ENCODE measurements at places on chromosomes 3 and 15.

- no peak for DNase-seq
Observed at GRCh38 chr3:69791106-69791505, 51.8 kb downstream of the MITF start.

GRCh38 chr15:58524247-58524646 lies 92.5 kb downstream of the LIPC start:
- no peak for DNase-seq

- no peak for DNase-seq
Observed at GRCh38 chr3:144394032-144394431, 422.4 kb downstream of the DIPK2A start.

DNA sequence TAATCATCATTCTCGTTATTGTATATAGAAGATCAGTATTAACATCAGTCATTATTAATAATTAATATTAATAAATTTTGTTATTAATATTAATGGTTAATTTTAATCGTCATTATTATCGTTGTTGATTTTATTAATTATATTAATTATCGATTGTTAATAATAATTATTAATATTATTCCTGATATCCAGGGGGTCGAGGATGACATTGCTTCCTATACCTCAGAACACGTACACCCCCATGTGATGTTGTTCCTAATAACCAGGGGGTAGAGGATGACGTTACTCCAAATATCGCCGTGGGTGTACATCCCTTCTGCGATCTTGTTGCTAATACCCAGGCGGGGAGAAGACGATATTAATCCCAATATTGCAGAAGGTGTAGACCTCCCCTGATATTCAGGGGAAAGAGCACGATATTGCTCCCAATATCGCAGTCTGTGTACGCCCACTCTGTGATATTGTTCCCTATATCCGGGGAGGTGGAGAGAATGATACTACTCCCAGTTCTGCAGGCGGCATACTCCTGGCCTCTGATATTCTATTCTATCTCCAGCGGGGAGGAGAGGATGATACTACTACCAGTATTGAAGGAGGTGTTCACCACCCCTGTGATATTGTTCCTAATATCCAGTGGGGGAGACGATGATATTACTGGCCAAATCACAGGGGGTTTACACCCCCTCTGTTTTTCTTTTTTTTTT lies 22.3 kb upstream of the BMF start:
- DNase-seq, result no peak

- no peak for DNase-seq
Observed at GRCh38 chr3:100120012-100120411, 5.7 kb upstream of the FILIP1L start.

- DNase-seq, result no peak
Observed at GRCh38 chr3:17183951-17184550, 299.3 kb downstream of the PLCL2 start.

DNA sequence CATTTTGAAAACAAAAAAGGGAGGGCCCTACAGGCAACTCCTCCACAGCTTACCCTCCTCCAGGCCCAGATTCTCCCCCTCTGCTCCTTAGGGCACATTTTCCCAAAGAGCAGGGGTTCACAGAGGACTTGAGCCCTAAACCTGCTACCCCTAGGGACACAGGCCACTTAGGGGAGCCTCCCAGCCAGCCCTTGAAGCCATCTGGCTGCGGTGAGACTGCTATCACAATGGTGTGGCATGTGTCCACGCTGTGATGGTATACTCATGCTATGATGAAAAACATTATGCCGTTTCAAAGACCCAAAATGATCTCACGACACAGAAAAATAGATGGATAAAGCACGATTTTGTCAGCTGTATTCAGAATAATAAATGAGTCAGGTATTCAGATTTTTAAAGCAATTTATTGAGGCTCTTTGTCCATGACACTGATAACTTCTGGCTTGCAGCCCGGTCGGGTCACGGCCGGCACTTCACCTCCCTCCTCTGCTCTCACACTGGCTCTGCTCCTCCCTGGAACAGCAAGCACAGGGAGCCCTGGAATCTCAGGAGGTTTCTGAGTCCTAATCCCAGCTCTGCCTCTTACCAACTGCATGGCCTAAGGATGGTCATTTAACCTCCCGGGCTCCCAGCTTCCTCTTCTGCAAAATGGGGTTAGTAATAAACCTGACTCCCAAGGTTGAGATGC lies 115.3 kb downstream of the MEGF11 start:
- no peak for DNase-seq

GRCh38 chr3:101677436-101678286 lies 729 bp upstream of the ZBTB11 start:
- DNase-seq, result no peak

DNA sequence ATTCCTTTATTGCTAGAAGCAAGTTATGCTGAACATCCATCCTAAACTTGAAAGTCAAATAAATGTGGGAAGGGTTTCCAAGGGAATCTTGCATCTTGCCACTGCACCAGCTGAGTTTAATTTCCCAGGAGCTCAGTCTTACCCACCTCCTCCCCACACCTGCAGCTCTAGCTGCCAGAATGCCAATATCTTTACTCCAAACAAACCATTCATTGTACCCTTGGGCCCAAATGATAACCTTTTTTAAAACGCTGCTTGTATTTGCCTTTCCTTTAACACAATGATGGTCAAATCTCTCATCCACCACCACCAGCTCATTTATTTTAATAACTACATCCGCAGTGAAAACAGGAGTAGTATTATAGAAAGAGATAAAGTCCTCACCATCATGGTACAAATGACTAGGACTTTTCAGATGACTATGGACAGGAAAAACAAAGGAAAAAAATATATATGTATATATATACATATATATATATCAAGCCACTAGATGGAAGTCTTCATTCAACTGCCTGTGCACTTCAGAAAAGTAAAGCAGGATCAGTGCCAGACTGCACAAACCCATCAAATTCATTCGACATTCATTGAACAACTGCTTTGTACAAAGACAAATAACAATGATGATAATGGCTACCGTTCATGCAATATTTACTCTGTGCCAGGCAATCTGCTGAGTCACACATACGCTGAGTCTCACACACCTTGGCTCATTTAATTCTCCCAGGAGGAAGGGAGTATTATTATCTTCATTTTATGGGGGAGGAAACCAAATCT lies 44.0 kb downstream of the BFSP2 start:
- no peak for DNase-seq

DNA sequence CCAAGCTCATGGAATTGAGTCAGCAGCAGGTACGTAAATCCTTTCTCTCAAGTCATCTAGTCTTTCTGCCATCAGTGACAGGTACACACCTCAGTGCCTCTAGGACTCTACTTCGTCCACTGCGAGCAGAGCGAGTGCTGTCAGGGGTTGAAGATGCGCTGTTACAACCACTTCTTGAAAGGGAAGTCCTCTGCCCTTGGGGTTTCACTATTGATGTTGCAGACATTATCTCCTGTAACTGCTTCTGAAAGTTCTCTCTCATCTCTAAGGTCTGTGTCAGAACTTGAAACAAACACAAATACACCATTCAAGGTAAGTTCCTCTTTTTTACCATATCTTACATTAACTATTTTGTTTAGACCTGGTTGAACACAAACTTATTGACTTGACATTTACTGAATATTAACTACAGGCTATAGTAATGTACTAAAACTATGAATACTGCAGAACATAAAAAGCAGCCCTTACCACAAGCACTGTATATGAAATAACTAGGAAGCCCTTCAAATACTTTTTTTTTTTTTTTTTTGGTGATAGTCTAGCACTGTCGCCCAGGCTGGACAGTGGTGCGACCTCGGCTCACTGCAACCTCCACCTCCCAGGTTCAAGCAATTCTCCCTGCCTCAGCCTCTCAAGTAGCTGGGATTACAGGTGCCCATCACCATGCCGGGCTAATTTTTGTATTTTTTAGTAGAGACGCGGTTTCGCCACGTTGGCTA lies 41.5 kb downstream of the TOPBP1 start:
- no peak for DNase-seq

- DNase-seq, result peak; percentile 60
Observed at GRCh38 chr3:193869221-193870201, 266.4 kb upstream of the HES1 start.

DNA sequence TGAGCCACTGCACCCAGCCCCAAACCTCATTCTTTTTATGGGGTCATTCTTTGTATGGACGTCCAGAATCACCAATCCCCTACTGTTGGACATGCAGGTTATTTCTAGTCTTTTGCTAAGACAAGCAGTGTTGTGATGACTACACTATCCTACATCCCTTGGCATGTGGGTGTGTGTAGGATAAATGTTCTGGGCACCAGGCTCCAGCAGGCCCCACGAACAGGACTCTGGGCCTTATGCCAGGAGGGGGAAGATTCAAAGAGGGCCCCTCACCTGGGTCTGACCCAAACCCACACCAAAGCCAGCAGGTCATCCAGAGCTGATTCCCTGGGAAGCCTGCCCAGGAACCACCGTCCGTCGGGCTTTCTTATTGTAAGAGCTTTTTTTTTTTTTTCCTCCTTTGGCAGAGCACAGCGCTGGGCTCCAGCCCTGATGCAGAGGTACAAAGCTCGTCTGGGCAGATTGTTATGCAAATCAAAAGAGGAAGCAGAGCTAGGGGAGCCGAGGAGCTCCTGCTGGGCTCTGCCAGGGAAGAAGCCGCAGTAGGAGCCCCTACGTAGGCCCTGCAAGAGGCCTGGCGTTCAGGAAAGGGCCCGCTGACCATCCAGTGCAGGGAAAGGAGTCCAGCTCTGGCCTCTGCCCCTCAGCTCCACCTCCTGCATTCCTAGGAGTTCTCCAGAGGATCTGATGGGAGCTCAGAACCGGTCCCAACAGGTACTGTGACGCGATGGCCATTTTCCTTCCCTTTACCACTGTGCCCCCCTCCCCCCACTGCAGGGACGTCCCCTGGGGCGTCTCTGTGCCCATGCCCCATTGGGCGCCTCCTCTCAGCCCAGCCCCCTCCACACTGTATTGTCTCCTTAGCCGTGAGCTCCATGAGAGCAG lies 29.0 kb upstream of the FURIN start:
- no peak for DNase-seq

DNA sequence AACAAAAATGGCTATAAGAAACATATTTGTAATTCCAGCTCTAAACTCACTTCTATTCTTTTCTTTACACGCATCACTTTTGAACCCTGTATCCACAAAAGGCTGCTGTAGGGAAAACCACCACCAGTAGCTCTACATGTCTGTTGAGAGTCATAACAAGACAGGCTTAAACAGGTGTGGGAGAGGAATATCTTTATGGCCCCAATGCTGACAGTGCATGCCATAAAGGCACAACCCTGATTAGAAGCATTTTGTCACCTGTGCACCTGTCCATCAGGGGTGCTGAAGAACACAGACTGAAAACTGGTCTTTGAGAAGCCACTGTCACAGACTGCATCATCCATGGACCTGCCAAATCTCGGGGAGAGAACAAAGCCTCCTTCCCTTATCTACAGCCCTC lies 11.6 kb upstream of the CSPG5 start:
- DNase-seq, result no peak

DNA sequence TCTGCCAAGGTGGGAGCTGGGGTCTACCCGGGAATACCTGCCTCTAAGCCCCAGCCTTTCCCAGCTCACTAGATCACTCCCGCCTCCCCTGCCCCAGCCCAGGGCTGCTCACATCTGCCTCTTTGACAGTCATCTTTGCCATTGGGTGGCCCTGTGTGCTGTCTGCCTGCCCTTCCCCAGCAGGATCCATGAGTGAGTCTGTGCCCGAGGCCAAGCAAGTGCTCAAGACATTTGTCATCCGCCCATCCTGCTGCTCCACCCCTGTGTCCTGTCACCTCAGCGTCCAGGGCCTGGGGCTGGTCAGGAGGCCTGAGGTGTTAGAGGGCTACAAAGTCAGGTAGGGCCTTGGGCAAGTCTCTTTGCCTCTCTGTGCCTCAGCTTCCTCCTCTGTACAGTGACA lies 89.4 kb downstream of the LSM3 start:
- no peak for DNase-seq

- DNase-seq, result no peak
Observed at GRCh38 chr3:135699741-135700140, 265.8 kb upstream of the PPP2R3A start.

GRCh38 chr3:124318014-124318413 lies 326.1 kb upstream of the ROPN1 start:
- no peak for DNase-seq

- no peak for DNase-seq
Observed at GRCh38 chr15:55357774-55358173, 38.8 kb downstream of the PIGB start.

- no peak for DNase-seq
Observed at GRCh38 chr3:29385046-29385830, 104.4 kb downstream of the RBMS3 start.

DNA sequence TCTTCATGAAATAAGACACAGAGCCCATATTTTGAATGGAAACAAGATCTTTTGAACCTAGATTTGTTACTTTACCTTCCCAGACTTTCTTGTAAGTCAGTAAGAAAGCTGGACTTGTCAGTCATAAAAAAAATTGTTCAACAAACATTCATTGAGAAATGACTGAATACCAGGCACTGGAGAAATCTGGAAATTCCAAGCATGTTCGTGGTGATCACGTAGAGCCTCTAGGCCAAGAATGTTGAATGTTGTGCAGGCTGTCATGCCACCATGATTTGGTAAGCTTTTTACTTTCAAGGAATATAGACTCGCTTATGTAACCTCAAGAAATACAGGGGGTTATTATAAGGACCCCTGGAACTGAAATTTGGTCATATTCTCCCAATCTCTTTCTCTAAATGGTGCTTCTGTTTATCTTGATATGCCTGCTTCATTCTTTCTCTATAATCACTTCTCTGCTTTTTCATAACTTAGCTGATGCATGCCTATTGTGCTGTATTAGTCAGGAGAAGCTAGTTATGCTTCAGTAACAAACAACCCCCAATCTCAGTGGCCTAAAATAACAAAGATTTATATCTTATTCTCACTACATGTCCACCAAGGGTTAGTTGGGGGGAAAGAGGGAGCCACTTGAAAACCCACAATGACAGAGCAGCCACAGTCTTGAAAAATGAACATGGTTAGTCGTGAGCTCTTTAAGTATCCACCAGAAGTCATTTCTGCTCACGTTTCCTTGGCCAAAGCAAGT lies 3.4 kb upstream of the TPM1 start:
- DNase-seq, result no peak

- no peak for DNase-seq
Observed at GRCh38 chr3:107987036-107987939, 103.5 kb downstream of the CD47 start.

- DNase-seq, result no peak
Observed at GRCh38 chr15:67201136-67201535, 53.3 kb downstream of the AAGAB start.

DNA sequence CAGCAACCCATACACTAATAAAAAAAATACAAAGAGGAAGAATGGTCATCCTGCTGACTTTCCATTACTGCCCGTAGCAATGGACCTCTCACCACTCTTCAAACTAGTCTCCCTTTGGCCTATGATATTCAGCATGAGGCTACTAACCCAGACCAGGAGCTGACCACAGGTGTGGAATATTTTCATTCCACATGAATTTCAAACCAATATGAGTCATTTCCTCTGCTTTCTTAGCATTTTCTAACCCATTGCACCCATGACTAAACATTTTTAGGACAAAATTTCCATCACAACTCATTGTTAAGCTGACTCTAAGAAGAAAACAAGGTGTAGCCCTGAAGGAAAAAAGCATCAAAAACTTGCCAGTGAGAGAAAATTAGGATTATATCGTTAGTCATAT lies 34.0 kb upstream of the ZPLD1 start:
- DNase-seq, result no peak
